Endothelial cell of umbilical vein (primary cell): ENCODE measurements at places on chromosomes 1 and 21. TPM values are rescaled to one million over a fixed set of nuclear protein-coding genes. Genes with fewer than 3 reads are reported as not detected.

The ADAMTS1 gene
- total RNA-seq = 12.8 and 16.3 TPM in 2 replicates

The RSPO1 gene
- total RNA-seq = not detected in 2 replicates

The SLC66A1 gene
- 15.3 and 17.6 TPM in 2 replicates for total RNA-seq

The CITED4 gene
- 10.9 and 11.3 TPM in 2 replicates for total RNA-seq

The F13B gene
- not detected in 2 replicates for total RNA-seq

The TMEM51 gene
- 10.5 and 13.7 TPM in 2 replicates for total RNA-seq

The PIK3CD gene
- total RNA-seq = 5.2 and 7.3 TPM in 2 replicates

The DTL gene
- 26.5 and 27.2 TPM in 2 replicates for total RNA-seq

The TRIM67 gene
- not detected in 2 replicates for total RNA-seq

The ST6GALNAC3 gene
- 44.0 and 48.3 TPM in 2 replicates for total RNA-seq

The USH2A gene
- total RNA-seq = not detected in 2 replicates

The MAP1LC3C gene
- total RNA-seq = not detected in 2 replicates

The KRTAP21-2 gene
- total RNA-seq = not detected in 2 replicates

The MR1 gene
- total RNA-seq = 1.1 and 1.3 TPM in 2 replicates

The FHAD1 gene
- total RNA-seq = 0.51 and 0.69 TPM in 2 replicates

The CHI3L1 gene
- total RNA-seq = not detected in 2 replicates

The OLIG2 gene
- not detected in 2 replicates for total RNA-seq
